ENCODE measurements at places on chromosomes 13 and 19.

DNA sequence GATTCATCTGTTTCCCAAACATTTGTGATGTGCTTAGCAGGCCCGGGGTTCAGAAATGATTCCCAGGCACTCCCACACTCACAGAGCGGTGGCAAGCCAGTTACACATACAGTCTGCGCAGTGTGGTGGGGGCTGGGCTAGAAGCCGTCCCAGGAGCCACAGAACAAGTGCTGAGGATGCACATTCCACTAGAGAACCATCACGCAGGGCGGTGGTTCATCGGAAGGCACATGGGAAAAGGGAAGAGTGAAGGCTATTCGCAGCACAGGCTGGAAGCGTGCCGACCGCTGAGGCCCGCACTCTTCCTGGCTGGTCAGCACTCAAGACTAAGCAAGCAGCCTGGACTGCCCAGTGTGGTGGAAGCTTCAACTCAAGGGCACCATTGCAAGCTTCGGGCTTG is 126.3 kb upstream of the SLC7A1 start:
- ATAC-seq: no peak

GRCh38 chr13:38628554-38628953 is 58.3 kb upstream of the FREM2 start:
- ATAC-seq: no peak

DNA sequence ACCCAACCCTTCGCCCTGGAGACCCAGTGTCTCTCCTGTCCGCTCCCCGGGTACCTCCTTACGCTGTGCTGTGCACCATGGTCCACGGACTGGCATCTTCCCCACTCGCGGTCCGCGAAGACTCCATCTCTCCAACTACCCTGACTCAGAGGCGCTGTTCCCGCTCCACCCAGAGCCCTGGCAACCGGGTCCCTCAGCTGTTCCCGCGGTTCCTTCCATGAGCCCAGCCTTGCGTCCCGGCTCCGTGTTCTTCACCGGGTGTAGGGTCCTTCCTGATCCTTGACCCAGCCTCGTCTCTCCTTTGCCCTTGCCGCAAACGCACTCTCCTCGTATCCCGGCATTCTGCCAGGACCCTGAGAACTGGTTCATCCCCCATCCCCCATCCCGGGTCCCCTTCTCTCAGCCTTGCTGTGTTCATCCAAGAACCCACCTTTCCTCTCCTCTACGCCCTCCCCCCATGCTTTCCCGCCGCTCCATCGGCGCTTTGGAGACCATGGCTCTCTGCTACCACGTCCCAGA is 664 bp downstream of the ICAM5 start:
- no peak for ATAC-seq

DNA sequence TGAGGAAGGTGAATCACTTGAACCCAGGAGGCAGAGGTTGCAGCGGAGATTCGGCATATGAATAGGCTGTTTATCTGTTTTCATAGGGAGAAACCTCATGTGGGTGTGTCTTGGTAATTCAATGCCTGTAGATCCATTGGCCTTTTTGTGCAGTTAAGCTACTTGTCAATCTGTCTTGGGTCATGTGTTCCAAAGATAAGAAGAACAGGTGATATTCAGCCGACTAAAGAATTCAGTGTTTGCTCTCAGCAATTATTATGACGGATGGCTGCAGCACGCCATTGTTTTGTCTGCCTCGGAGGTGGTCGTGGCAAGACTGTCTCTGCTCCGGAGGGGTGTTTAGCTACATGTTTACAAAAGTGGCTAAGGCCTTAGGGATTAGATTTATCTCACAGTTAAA is 573.0 kb upstream of the PCDH9 start:
- ATAC-seq: no peak

DNA sequence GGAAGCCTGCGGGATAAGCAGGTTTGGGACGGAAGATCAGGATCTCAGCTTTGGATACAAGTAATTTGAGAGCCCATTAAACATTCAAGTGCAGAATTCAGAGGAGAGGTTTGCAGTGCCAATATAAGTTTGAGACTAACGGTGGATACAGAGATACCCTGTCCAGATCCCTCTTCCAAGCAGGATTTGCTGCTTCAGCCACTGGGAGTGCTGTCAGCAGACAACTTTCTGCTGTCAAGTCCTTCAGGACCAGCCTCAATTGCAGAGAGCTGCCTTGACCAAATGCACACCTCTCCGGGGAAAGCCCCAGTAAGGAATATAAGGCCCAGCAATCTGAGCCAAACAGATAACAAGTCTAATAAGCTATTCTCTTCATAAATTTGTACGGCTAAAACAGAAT is 46.1 kb upstream of the ZNF780A start:
- no peak for ATAC-seq

DNA sequence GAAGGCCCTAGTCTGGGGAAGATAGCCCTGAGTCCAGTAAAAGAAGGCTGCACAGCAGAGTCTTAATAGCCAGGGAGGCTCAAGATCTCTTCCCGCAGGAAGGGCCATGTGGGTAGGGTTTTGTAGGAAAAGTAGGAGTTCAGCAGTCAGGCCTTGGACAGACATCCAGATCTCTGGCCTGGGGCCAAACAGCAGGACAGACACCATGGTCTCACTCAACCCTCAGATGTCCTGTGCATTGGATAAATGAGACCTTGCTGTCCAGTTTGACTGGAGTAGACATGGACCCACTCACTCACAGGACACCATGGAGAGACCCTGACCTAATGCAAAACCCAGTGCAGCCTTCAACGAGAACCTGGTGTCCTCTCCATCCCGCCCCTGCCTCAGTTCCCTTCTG is 3.9 kb downstream of the OCEL1 start:
- no peak for ATAC-seq

GRCh38 chr13:106295971-106296370 is 239.5 kb downstream of the EFNB2 start:
- no peak for ATAC-seq
